ENCODE measurements at places on chromosomes 5 and 9.

GRCh38 chr9:16191691-16192402 is 639.0 kb downstream of the CCDC171 start:
- DNase-seq: peak; percentile 37

DNA sequence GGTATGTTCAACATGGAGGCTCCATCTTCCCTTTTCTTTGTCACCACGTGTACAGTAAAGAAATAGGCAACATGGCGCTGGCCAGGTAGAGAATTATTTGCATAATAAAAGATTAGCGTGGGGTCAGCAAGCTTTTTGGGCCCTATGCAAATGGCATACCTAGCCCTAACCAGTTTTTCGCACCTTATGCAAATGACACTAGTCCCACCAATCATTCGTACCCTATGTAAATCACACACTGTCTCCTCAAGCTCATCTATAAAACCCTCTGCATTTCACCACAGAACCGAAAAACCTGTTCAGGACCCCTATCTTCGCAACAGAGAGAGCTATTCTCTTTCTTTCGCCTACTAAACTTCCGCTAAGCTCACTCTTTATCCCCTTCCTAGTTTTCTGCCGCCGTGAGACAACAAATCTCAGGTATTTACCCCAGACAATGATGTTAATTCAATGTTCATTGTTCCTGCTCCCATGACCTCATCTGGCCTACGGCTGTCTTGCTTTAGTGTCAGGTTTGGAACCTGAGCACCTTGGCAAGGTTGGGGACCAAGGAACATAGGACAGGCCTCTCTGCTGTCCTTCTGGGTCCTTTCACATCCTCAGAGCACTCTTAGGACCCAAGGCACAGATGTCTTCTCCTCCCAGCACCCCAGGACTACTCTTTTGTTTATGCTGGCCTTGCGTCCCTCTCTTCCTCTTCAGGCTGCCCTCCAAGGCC is 180.7 kb upstream of the RAI14 start:
- DNase-seq: no peak

GRCh38 chr9:93096131-93096802 is at the start of gene CARD19:
Gene CARD19 (plus strand): TSS chr9:93096217. CDS start chr9:93096346, 129 bp downstream.
- no peak for DNase-seq

DNA sequence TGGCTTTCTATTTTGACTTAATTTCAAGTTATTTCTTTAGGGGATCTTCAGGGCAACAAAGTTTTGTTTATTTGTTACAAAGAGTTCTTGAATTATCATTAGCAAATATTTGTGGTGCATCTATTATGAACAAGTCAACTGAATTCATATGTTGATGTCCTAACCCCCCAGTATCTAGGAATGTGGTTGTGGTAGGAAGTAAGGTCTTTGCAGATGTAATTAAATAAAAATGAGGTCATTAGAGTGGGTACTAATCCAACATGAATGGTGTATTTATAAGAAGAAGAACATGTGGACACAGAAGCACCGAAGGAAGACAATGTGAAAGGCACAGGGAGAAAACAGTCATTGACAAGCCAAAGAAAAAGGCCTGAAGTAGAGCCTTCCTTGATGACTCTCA is 474.0 kb upstream of the DAB2 start:
- no peak for DNase-seq

GRCh38 chr5:146745931-146746577 is 132.5 kb downstream of the PPP2R2B start:
- no peak for DNase-seq

Data from stimulated activated CD8-positive, alpha-beta memory T cell treated with anti-CD3 and anti-CD28 coated beads, Interleukin-7, amount 100 ng/mL, for 24 hours (primary cell).